ENCODE measurements at places on chromosomes 1 and 21.

- DNase-seq, result no peak
Measured at GRCh38 chr1:48556186-48556850, 84.3 kb upstream of the SPATA6 start.

DNA sequence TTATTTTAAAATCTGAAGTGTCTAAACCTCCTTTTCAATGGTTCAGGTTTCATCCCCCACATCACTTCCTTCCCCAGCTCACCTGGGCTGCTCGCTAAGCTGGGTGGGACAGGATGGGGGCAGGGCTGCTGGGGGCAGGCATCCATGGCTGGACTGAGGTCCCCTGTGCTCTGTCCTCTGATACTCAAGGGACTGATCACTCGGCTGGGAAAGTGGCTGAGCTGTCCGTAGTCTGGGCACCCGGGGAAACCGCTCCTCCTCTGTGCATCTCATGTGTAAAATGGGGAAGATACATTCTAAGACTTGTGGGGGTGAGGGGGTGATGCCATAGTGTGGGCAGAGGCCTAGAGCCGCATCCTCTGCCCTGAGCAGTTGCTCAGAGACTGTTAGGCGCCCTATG lies 411.2 kb downstream of the MATN1 start:
- DNase-seq, result no peak

DNA sequence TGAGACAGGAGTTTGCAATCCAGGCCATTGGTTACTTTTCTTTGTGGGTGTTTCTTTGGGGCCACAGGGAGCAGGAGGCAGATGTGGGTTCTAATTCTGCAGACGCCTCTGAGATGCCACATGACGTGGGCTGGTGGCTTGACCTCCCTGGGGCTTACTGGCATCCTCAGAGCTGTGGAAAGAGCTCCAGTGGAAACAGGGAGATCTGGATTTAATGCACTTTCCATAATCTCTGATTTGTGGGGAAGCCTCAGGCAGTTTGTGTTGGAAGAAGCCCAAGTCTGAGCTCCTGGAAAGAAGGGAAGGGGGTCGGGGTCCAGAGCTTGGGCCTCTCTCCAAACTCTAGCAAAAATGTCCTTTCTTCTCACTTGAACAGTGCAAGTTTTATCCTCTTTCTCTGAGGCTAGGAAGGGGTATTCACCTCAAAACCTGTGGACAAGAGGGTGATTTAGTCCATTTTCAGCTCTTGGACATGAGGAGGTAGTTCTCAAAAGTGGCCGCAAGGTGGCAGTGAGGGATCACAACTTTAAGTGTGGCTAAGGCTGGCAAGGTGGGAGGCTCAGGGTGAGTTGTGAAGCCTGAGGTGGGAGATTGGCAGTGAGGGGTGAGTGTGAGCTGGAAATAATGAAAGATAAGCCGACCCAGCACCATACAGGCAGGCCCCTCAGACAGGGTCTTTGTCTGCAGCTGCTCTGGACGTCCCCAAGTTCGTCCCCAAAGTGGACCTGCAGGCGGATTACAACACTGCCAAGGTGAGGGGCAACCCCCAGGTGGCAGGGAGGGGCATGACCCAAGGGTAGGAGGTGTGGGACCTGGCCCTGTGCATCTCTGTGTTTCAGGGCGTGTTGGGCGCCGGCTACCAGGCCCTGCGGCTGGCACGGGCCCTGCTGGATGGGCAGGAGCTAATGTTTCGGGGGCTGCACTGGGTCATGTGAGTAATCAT lies 9.2 kb downstream of the IKBKE start:
- peak; percentile 81 for DNase-seq

DNA sequence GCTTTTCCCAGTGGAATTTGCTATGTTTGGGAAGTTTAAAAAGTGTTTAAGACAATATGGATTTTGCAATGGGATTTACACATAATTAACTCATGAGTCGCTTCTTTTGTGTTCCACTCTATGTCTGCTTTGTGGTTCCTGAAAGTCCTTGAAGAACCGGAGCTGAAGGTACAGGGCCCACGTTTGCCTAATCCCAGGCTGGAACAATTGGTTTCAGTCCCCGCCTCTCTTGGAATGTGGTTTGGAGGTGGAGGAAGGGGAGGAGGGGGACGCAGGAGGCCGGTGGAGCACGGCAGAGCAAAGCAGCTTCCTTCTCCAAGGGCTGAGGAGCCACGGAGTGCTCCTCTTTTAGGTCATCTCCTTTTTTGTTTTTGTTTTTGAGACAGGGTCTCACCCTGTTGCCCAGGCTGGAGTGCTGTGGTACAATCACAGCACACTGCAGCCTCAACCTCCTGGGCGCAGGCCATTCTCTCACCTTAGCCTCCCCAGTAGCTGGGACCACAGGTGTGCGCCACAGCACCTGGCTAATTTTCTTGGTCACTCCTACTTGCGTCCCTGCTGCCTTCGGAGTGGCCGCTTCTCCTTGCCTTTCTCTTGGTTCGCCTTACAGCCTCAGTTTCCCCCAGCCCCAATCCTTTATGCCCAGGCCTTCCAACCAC lies 129.5 kb upstream of the ERRFI1 start:
- no peak for DNase-seq

GRCh38 chr1:226482975-226483700 lies 65.4 kb upstream of the STUM start:
- DNase-seq, result no peak
